NCI-H1436 treated with DMSO at 0.1 percent for 48 hours (cell line): ENCODE measurements at places on chromosomes 16 and 17.

DNA sequence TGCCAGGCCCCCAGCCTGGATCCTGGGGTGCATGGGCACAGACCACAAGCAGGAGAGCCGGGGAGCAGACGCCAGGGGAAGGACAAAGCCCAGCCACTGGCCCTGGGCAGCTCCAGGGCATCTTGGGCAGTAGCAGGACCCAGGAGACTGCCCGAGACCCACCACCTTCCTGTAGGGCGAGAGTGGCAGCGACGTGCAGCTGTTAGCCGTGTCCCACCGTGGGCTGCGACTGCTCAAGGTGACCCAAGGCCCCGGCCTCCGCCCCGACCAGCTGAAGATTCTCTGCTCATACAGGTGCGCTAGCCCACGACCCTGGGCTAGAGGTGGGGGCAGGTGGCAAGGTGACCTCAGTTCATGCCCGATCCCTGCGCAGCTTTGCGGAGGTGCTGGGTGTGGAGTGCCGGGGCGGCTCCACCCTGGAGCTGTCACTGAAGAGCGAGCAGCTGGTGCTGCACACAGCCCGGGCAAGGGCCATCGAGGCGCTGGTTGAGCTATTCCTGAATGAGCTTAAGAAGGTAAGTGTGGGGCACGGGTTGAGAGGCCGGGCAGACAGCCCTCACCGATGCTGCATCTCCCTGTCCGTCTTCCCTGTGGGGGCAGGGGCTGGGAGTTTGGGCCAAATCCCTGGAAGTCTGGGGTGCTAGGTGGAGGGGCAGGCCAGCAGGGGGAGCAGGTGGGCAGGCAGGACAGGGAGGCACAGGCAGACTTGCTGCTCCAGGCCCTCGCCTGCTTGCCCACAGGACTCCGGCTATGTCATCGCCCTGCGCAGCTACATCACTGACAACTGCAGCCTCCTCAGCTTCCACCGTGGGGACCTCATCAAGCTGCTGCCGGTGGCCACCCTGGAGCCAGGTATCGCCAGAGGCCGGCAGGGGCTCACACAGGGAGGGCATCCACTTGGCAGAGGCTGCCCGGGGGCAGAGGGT is 13.5 kb upstream of the SMIM5 start:
- no peak for DNase-seq

GRCh38 chr16:87052506-87052905 is 264.7 kb downstream of the C16orf95 start:
- DNase-seq: no peak

- DNase-seq: no peak
Observed at GRCh38 chr16:6096931-6097670, 999.5 kb upstream of the EEF2KMT start.

GRCh38 chr16:87681981-87682570 is 79.8 kb downstream of the JPH3 start:
- DNase-seq: no peak

DNA sequence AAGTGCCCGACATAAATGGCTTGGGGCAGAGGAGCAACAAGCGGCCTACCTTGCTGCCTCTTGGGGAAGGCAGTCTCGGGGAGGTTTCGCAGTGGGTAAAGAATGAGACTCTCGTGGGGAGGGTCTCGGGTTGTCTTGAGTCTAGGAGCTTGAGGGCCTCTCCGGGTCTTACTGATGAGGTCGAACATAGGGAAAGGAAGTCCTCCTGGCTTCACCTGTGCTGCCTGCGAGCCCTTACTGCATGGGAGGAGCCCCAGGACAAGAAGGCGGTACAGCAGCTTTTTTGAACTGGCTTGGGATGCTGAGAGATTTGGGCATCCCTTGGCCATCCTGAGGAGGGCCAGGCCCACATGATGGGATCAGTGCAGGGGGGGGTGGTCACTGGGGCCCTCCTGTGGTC is 71.4 kb downstream of the SPECC1 start:
- no peak for DNase-seq

DNA sequence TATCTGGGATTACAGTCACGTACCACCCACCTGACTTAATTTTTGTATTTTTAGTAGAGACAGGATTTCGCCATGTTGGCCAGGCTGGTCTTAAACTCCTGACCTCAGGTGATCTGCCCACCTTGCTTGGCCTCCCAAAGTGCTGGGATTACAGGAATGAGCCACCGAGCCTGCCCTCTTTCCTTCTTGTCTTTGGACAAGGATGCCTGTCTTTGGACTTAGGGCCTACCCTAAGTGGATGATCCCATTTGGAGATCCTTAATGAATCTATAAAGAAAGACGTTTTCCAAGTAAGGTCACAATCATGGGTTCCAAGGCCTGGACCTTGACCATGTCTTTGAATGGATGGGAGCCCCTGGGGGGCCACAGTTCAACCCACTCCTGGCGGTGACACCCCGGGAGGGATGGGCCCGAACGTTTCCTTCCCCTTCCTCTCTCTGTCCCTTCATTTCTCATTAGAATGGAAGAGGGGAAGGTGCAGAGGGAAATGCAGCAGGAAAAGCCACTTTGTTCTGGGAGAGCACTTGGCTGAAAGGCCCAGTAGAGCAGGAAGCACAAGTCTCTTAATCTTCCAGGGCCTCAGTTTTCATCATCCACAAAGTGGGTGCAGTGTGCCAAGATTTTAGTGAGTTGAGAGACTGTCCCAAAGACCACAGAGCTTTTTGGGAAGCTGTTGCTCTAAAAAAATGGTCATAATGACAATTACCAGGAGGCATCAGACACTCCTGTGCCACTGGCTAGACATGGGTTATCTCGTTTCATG is 353.3 kb downstream of the SEC14L1 start:
- DNase-seq: no peak

DNA sequence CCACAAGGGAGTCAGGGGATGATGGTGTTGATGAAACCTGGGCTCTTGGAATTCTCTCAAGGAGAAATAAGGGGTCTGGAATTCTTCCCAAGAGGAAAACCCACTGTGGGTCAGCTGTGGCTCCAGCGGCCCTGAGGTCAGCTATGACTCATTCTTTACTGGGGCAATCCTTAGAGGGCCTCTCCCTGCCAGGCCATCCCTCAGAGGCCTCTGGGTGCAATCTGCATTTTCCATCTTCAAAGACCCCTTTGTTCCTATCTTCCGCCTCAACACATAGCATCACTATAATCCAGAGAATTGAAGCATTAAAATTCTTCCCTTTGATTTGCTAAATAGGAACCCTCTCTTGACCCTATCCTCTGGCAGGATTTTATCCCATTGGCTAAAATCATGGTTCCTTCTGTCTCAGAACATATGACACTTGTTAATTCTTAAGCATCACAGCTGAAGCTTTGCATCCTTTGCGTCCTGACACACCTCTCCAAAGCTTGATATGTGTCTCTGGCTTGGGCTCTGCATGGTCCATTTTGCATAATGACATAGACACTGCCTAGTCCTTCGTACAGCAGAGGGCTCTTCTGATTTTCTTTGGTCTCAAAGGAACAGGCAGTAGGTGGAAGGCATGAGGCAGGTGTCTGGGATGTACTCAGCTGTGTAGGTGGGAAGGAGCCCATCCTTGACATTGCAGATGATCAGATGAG is 4.4 kb upstream of the KRT37 start:
- DNase-seq: no peak

DNA sequence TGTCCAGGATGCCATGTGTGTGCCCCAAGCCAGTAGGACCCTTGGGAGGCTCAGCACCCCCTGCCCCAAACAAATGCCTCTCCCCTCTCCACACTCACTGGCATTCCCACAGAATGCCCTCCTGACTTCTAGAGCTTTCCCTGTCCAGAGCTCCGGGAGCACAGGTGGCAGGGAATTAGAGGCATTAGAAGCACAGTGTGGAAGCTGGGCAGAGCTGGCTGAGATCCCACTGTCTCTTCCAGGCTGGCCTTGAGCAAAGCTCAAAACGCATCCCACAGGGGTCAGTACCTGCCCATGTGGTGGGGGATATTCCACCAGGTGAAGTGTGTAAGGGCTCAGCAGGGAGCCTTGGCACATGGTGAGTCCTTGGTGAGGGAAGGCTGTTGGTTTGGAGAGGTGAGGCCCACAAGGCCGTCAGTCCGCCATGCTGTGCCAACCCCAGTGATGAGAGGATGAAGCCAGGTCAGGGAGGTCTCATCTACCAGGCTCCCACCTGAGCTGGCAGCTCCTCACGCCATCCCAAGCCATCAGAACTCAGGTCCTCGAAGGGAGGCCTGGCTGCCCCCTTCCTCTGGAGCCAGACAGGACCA is 18.1 kb downstream of the ENDOV start:
- DNase-seq: no peak

DNA sequence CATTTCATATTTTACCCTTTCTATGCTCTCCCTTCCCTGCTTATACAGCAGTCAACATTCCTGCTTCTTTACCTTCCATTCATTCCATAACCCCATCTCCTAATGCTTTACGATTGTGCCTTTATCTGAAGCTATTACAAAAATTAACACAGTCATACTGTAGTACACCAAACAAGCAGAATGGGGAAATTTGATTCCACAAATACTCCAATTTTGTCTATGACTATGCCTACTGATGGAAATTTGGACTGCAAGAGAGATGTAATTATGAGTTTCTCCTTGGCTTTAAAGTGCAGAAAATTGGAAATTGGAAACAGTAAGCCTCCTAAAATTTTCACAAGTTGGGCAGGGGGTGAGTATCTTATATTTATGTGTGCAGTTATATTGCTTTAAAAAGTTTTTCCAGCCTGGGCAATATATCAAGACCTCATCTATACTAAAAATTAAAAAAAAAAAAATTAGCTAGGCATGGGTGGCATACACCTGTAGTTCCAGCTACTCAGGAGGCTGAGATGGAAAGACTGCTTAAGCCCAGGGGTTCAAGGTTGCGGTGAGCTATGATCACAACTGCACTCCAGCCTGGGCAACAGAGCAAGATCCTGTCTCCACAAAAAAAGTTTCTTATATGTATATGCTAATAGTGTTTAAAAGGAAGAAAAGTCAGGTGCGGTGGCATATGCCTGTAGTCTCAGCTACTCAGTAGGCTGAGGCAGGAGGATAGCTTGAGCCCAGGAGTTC is 3.0 kb downstream of the APPBP2 start:
- no peak for DNase-seq

GRCh38 chr17:60656499-60656898 is 21.2 kb upstream of the BCAS3 start:
- DNase-seq: no peak

DNA sequence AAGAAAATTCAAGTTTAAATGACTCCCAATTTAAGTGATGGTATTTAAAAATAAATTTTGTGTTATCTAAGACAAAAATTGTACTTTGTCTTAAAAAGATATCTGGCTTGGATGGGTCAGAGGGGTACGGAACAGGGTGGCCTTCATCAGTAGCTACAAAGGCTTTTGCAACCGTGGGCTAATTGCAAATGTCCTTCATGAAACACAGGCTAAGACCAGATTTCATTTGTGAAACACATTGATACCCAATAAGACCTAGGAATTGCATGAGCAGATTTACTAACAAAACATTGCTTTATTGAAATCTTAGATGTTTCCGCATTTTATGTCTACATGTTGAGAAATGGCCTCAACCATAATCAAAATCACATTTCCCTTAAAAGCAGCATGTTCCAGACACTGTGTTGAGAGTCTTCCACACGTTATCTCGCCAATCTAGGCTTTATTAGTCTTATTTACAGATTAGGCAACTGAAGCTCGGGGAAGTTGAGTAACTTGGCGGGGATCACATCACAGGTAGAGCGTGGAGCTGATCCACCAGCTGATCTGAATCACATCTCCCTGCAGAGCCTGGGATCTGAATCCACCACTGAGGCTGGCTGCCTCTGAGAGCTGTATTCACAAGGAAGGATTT is 21.8 kb downstream of the FBXO39 start:
- no peak for DNase-seq

- no peak for DNase-seq
Observed at GRCh38 chr16:81263470-81264220, 25.2 kb downstream of the BCO1 start.

- DNase-seq: no peak
Observed at GRCh38 chr16:46638947-46639925, 18.1 kb upstream of the SHCBP1 start.

- DNase-seq: peak; percentile 6
Observed at GRCh38 chr16:30651124-30652004, 604 bp downstream of the PRR14 start.

DNA sequence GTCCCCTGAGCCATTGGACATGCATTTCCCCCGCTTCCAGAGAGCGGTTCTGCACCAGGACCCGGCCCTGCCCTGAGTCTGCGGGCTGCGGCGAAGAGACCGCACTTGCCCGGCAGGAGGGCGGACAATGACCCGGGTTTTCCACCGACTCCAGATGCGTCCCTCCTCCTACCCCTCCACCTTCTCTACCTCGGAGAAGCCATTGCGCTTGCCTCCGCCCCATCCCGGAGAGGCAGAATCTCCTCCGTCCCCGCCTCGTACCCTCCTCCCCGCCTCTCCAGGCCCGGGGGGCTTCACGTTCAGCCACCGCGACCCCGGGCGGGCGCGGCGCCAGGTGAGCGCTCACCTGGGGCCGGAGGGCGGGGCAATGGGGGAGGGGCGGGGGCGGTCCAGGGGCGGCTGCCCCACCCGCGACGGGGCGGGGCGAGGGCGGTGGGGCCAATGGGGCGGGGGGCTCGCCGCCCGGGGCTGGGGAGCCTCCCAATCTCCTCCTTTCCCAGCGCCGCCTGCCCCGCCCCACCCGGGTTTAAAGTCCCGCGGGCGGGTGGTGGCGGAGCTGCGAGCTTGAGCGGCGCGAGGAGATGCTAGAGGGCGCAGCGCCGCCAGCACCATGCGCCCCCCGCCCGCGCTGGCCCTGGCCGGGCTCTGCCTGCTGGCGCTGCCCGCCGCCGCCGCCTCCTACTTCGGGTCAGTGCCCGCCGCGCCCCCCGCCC is at the start of gene WNT9B:
Gene WNT9B, plus strand, starts transcription at position 555 of the 713 bp plus-strand sequence. Its CDS starts 56 bp downstream, at position 611.
- DNase-seq: no peak

DNA sequence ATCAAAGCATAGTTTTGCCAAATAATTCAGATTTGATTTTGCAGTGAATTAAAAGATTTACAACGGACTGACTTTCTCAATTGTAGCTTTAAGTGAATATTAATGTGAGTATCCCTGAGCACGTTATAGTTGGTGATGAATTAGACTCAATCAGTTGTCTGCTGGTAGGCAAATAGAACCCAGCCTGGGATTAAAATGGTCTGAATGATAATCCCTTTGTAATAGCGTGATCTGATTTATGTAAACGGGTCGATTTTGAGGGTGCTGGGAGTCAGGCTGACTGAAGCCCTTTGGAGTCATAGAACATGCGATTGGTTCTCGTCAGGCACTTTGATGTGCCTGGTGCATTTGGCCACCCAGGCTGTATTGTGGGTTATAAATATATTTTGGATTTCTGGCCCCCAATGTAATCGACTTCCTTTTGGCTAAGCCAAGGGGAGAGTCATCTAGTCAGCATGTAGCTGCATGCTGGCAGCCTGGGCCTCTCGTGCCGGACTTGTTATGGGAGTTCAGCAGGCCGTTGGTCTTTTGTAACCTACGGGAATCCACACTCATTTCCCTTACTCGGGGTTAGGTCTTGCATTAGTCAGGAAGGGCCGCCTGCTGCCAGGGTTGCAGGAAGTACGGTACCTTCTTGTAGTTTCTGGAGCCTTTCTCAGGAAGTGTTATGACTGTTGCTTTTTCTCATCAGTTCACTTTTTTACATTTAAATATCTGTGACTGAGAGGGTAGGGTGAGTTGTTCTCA is 5.4 kb downstream of the PGS1 start:
- DNase-seq: no peak
